ENCODE measurements at places on chromosomes 1 and 21. TPM values are rescaled to one million over a fixed set of nuclear protein-coding genes. Genes with fewer than 3 reads are reported as not detected.

- peak; percentile 77 for DNase-seq
- H3K36me3 ChIP-seq: no peaks in the 10 kb centered on the region
- H3K27me3 ChIP-seq: peaks cover 7% of the 10 kb centered on the region
- peaks cover 5% of the 10 kb centered on the region for H3K4me1 ChIP-seq
Observed at GRCh38 chr1:15304708-15305467, 57.9 kb downstream of the FHAD1 start.

DNA sequence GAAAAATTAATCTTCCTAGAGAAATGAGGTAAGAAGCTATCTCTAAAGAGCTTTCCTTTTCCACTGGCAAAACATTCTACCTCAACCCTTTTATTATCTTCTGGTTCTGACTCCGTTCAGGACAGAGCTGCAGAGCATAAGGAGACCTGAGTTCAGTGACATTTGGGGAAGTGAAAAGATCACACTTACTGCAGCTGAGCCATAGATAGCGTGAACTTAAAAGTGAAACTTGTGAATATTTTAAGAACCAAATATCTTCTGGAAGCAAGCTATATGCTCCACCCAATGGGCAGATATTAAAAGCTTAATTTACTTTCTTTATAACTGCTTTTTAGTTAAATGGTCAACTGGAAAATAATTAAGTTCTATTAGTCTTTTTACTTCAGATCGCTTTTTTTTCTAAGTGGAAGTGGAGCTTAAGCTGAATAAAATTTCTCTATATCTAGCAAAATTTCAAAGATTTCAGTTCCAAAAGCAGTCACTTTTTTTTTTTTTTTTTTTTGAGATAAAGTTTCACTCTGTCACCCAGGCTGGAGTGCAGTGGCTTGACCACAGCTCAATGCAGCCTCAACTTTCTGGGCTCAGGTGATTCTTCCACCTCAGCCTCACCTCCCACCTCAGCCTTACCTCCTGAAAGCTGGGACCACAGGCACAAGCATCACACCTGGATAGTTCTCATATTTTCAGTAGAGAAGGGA, 11.9 kb downstream of the PTPN22 start:
- H3K4me3 ChIP-seq: no peak overlapping the region
- H3K36me3 ChIP-seq: peaks cover 34% of the 10 kb centered on the region
- H3K4me1 ChIP-seq: peaks cover 36% of the 10 kb centered on the region

GRCh38 chr21:37642493-37642892, 273.8 kb downstream of the KCNJ6 start:
- peaks cover 22% of the 10 kb centered on the region for H3K27me3 ChIP-seq
- no peak overlapping the region for H3K4me3 ChIP-seq
- H3K27ac ChIP-seq: no peak overlapping the region
- H3K36me3 ChIP-seq: no peaks in the 10 kb centered on the region
- peak; percentile 47 for DNase-seq

GRCh38 chr21:17612023-17612564, 607 bp downstream of the BTG3 start:
- peaks cover 28% of the 10 kb centered on the region for H3K36me3 ChIP-seq
- peak overlapping the region; percentile 95 for H3K27ac ChIP-seq
- peak overlapping the region; percentile 95 for H3K4me3 ChIP-seq
- H3K27me3 ChIP-seq: no peaks in the 10 kb centered on the region
- DNase-seq: peak; percentile 41

GRCh38 chr1:60978421-60979357, 103.7 kb upstream of the NFIA start:
- H3K27ac ChIP-seq: no peak overlapping the region
- no peak overlapping the region for H3K4me3 ChIP-seq
- DNase-seq: peak; percentile 58
- H3K4me1 ChIP-seq: peaks cover 2% of the 10 kb centered on the region
- no peaks in the 10 kb centered on the region for H3K36me3 ChIP-seq
- H3K27me3 ChIP-seq: peaks cover 3% of the 10 kb centered on the region

DNA sequence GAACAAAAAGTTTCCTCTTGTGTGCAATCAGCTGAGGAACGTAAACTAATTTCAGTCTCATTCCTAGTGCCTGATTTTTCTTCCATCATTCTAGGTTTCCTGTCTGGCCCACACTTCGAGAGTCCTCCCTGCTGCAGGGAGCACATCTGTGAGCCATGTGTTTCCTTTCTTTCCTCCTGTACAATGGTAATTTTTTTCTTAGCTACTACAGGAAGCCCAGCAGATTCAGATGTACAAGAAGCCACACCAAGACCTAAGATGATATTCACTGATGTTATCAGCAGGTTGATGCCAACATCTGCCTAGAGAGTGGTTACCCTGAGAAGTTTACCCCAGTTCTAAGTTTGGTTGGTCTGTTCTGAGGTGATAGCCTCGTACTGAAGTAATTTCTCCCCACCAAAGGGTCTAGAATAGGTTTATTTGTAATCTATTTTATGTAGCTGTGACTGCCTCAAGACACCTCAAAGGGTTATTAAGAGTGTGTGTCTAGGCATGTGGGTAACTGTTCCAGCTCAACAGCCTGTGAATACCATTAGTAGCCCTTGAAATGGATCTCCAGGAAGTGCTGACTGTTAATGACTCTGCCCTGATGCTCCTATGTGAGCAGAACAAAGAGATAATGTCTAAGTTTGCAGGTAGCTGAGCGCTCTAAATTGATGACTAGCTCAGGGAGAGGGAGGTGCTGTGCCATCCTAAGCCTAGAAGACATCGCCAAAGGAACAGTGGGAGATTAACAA, 31.7 kb upstream of the CLDN14 start:
- no peak overlapping the region for H3K27ac ChIP-seq
- no peaks in the 10 kb centered on the region for H3K36me3 ChIP-seq
- peaks cover 3% of the 10 kb centered on the region for H3K4me1 ChIP-seq
- no peak overlapping the region for H3K4me3 ChIP-seq

- H3K4me3 ChIP-seq: no peak overlapping the region
- H3K4me1 ChIP-seq: peaks cover 24% of the 10 kb centered on the region
- H3K27me3 ChIP-seq: no peaks in the 10 kb centered on the region
- peak overlapping the region; percentile 2 for H3K27ac ChIP-seq
- H3K36me3 ChIP-seq: no peaks in the 10 kb centered on the region
Observed at GRCh38 chr1:212186427-212187207, 98.6 kb upstream of the PPP2R5A start.

GRCh38 chr1:234478152-234478480, 863 bp downstream of the TARBP1 start:
- peak; percentile 79 for DNase-seq
- H3K4me1 ChIP-seq: peaks cover 44% of the 10 kb centered on the region
- H3K4me3 ChIP-seq: peak overlapping the region; percentile 80
- H3K36me3 ChIP-seq: no peaks in the 10 kb centered on the region
- H3K27me3 ChIP-seq: peaks cover 13% of the 10 kb centered on the region

GRCh38 chr1:76210160-76210559, 135.6 kb downstream of the ST6GALNAC3 start:
- DNase-seq: no peak
- H3K4me1 ChIP-seq: no peaks in the 10 kb centered on the region
- no peaks in the 10 kb centered on the region for H3K27me3 ChIP-seq
- no peak overlapping the region for H3K4me3 ChIP-seq

- H3K27me3 ChIP-seq: no peaks in the 10 kb centered on the region
- H3K4me1 ChIP-seq: peaks cover 6% of the 10 kb centered on the region
- no peak overlapping the region for H3K4me3 ChIP-seq
- peaks cover 5% of the 10 kb centered on the region for H3K36me3 ChIP-seq
- no peak overlapping the region for H3K27ac ChIP-seq
Observed at GRCh38 chr21:43976661-43977060, 35.4 kb upstream of the TRAPPC10 start.

DNA sequence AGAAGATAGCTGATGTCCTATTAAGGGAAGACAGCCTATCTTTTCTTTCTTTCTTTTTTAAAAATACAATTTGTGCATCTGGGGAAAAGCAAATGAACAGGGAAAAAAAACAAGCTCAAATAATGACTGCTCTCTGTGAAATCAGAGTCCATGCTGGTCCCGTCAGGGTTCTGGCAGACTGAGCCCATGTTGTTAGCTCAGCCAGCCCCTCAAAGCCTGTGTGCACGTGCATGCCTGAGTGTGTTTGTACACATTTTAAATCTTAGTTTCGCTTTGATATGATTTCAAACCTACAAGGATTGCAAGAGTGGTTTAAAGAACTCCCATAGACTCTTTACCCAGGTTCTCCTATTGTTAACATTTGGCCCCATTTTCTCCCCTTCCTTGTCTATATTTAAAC, 231.8 kb upstream of the GREM2 start:
- no peak overlapping the region for H3K27ac ChIP-seq
- H3K4me1 ChIP-seq: no peaks in the 10 kb centered on the region

DNA sequence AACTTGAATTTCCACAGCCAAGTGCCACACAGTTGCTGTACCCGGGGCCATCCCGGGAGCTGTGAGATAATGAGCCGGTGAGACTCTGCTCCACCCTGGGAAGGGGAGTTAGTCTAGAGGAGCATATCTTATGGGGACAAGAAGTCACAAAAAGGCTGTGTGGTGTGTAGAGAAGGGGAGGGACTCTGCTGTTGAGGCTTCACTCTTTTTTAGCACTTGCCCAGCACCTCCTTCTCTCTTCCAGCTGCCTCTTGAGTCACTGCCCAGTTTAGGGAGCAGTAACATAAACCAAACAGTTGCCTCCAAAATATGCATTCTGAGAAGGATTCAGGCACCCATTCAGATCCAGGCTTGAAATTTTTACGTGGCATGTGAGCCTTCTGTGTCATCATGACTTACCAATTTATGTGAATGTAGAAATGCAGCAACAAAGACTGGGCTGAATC, 744 bp upstream of the WDR26 start:
- H3K4me1 ChIP-seq: peaks cover 48% of the 10 kb centered on the region
- H3K4me3 ChIP-seq: peak overlapping the region; percentile 95
- peaks cover 18% of the 10 kb centered on the region for H3K36me3 ChIP-seq
- no peaks in the 10 kb centered on the region for H3K27me3 ChIP-seq

GRCh38 chr1:5986018-5986417, 6.2 kb downstream of the NPHP4 start:
- H3K4me1 ChIP-seq: peaks cover 3% of the 10 kb centered on the region
- no peak for DNase-seq
- H3K4me3 ChIP-seq: no peak overlapping the region
- H3K27me3 ChIP-seq: no peaks in the 10 kb centered on the region
- H3K27ac ChIP-seq: no peak overlapping the region

GRCh38 chr1:198686069-198686728, 47.4 kb downstream of the PTPRC start:
- peaks cover 33% of the 10 kb centered on the region for H3K36me3 ChIP-seq
- no peaks in the 10 kb centered on the region for H3K27me3 ChIP-seq
- peak overlapping the region; percentile 45 for H3K4me3 ChIP-seq

GRCh38 chr21:44531606-44532564, 8.1 kb downstream of the KRTAP10-1 start:
- H3K36me3 ChIP-seq: no peaks in the 10 kb centered on the region
- H3K27ac ChIP-seq: no peak overlapping the region
- no peaks in the 10 kb centered on the region for H3K4me1 ChIP-seq
- DNase-seq: no peak

- H3K4me1 ChIP-seq: peaks cover 10% of the 10 kb centered on the region
- H3K36me3 ChIP-seq: no peaks in the 10 kb centered on the region
- peaks cover 27% of the 10 kb centered on the region for H3K27me3 ChIP-seq
- DNase-seq: no peak
- H3K27ac ChIP-seq: no peak overlapping the region
- H3K4me3 ChIP-seq: no peak overlapping the region
Observed at GRCh38 chr1:21661886-21662285, 7.3 kb downstream of the RAP1GAP start.

GRCh38 chr1:176888471-176889032, 276.0 kb downstream of the ASTN1 start:
- no peaks in the 10 kb centered on the region for H3K36me3 ChIP-seq
- no peaks in the 10 kb centered on the region for H3K4me1 ChIP-seq
- no peak for DNase-seq
- no peak overlapping the region for H3K27ac ChIP-seq
- H3K4me3 ChIP-seq: no peak overlapping the region

DNA sequence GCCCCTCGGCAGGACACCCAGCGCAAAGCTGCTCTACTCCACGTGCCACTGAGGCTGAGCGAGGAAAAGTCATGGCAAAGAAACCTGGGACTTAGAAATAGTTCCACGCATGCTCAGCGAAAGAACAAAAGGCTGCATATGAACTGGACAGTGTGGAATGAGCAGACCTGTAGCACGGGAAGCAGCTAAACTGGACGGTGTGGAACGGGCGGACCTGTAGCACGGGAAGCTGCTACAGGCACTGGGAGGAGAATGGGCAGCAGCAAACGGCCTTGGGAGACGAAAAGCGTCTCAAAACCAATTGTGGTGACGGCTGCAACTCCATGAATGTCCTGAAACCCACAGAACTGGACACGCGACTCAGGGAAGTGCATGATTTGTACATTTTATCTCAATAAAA, 15.6 kb downstream of the SSU72 start:
- DNase-seq: no peak
- H3K4me1 ChIP-seq: no peaks in the 10 kb centered on the region
- no peaks in the 10 kb centered on the region for H3K27me3 ChIP-seq
- H3K27ac ChIP-seq: no peak overlapping the region
- peaks cover 16% of the 10 kb centered on the region for H3K36me3 ChIP-seq

- peaks cover 16% of the 10 kb centered on the region for H3K4me1 ChIP-seq
- H3K27me3 ChIP-seq: peaks cover 23% of the 10 kb centered on the region
- H3K4me3 ChIP-seq: no peak overlapping the region
- no peak for DNase-seq
- no peaks in the 10 kb centered on the region for H3K36me3 ChIP-seq
- no peak overlapping the region for H3K27ac ChIP-seq
Observed at GRCh38 chr1:190478149-190479049, 735 bp upstream of the BRINP3 start.

GRCh38 chr21:14864211-14865021, 200.4 kb downstream of the NRIP1 start:
- H3K4me1 ChIP-seq: no peaks in the 10 kb centered on the region
- no peak overlapping the region for H3K27ac ChIP-seq
- peaks cover 4% of the 10 kb centered on the region for H3K27me3 ChIP-seq
- DNase-seq: peak; percentile 66

- H3K4me1 ChIP-seq: peaks cover 27% of the 10 kb centered on the region
- H3K4me3 ChIP-seq: no peak overlapping the region
- H3K27ac ChIP-seq: no peak overlapping the region
- peaks cover 11% of the 10 kb centered on the region for H3K36me3 ChIP-seq
- DNase-seq: peak; percentile 37
Observed at GRCh38 chr21:32712043-32712442, 15.8 kb downstream of the SYNJ1 start.

GRCh38 chr1:239274242-239274830, 112.0 kb upstream of the CHRM3 start:
- H3K27me3 ChIP-seq: no peaks in the 10 kb centered on the region
- no peak for DNase-seq
- no peak overlapping the region for H3K27ac ChIP-seq
- H3K4me1 ChIP-seq: no peaks in the 10 kb centered on the region
- H3K4me3 ChIP-seq: no peak overlapping the region

INAVA gene
- total RNA-seq: not detected

NECTIN4 gene
- not detected for total RNA-seq

KRTAP19-3 gene
- not detected for total RNA-seq

ANXA9 gene
- not detected for total RNA-seq

SPAG17 gene
- not detected for total RNA-seq

FAM151A gene
- total RNA-seq: not detected

S100B gene
- total RNA-seq: not detected
